Karpas-422 (cell line): ENCODE measurements at places on chromosomes 11 and 22.

DNA sequence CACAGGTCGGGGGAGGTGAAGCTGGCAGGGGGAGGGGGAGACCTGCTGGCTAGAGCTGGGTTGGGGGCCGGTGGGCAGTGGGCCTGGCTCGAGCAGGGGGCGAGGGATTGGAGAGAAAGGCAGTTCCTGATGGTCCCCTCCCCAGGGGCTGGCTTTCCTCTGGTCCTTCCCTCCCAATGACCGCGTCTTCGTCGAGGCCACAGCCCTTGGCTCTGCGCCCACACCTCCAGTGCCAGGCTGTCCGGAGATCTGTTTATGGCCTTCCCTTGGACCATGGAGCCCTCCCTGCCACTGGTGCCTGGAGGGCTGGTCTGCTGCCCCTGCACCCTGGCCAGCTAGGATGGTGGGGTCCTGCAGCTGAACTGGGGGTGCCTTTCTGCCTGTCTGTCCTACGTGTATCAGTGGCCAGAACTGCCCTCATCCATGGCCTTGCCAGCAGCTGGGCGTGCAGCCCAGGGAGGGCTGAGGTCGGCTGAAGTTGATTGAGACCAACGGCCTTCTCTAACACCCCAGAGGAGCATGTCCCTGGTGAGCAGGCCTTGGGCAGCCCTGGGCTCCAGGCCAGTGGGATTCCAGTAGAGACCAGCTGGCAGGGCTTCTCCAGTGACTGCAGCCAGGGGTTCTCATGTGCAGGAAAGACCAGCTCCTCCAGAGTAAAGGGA lies 12.3 kb downstream of the TANGO2 start:
- no peak for DNase-seq

- no peak for DNase-seq
Observed at GRCh38 chr11:32034680-32035079, 56.2 kb upstream of the RCN1 start.

DNA sequence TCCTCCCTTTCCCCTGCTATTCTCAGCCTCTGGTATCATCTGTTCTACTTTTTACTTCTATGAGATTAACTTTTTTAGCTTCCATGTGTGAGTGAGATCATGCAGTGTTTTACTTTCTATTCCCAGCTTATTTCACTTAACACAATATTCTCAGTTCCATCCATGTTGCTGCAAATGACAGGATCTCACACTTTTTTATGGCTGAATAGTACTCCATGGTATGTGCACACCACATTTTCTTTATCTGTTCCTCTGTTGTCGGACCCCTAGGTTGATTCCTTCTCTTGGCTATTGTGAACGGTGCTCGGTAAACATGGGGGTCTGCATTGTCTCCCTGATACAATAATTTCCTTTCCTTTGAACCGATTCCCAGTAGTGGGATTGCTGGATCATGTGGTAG lies 81.0 kb upstream of the RAB1B start:
- DNase-seq = no peak

DNA sequence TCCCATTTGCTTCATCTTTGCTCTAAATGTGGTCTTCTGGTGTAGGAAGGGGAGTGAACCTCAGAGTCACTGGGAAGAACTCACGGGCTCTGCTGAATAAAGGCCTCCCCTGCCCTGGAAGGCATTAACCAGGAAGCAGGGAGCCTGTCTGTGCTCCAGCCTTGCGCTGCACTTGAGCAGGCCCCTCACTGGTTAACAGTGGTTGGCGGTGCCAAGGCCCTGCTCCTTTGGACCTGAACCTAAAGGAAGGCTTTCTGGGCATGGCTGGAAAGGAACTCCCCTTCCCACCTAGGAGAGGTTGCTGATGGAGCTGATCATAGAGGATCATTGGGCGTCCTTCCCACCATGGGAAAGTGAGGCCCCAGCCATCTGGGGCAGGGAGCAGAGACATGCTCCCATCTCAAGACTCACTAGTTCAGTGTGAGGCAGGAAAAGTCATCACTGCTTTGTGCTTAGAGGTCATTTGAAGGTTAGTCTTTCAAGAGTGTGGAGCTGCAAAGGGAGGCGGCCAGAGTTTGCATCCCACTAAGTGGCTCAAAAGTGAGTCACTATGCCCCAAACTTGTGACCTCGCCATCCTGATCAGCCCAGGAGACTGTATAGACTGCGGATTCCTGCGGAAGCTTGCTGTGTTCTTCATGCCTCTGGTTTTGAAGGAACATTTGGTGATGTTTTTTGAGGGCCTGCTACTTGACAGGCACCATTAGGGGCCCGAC lies 50.4 kb downstream of the DBX1 start:
- no peak for DNase-seq

DNA sequence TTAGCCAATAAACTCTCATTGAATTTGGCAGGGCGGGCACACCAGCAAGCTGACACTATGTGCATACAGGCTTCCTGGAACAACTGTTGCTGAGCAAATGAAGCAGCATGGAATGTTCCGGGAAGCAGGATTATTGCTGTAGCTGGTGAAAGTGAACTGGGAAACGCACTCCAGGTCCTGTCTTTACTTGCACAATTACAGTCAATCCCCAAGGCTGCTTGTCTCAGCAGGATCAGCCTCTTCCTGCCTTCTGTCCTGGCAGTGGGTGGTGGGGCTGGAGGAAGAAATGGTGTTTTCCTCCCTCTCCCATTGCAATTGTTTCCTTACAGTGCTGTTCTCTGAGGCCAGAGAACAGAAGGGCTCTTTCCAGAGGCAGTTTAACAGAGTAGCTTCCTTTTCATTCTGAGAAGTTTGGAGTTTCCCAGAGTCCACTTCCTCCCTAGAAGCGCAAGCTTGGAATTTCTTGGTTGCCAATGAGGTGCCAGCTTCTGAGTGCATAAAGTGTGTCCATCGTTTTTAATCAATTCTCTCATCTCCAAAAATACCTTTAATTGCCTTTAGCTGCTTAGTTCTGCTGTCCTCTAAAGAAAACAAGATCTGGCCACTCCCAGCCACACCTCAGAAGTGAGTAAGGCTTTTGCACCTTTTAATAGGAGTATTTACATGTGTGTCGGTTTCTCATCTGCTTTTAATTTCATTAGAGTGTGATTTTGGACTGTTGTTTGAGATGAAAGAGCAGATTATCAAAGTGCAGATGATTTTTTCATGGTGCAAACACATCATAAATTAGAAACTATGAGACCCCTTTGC lies 19.9 kb downstream of the CD44 start:
- no peak for DNase-seq

GRCh38 chr11:95522874-95523273 lies 266.7 kb downstream of the FAM76B start:
- no peak for DNase-seq

DNA sequence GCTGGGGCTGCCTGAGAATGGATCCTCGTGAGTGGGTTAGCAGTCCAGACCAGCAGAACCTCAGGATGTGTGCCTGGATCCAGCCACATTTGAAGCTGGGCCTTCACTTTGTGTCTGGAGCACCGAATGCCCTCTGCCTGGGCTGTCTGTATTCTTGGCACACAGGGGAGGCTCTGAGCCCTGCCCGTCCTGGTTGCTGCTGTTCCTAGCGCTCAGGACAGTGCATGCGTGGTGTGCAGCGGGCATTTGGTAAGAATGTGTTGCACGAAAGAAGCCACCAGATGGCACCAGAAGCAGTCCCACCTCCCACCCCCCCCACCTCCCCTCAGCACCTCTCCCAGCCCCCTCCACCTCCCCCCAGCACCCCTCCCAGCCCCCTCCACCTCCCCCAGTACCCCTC lies 4.1 kb upstream of the MAPK11 start:
- DNase-seq = peak; percentile 84

DNA sequence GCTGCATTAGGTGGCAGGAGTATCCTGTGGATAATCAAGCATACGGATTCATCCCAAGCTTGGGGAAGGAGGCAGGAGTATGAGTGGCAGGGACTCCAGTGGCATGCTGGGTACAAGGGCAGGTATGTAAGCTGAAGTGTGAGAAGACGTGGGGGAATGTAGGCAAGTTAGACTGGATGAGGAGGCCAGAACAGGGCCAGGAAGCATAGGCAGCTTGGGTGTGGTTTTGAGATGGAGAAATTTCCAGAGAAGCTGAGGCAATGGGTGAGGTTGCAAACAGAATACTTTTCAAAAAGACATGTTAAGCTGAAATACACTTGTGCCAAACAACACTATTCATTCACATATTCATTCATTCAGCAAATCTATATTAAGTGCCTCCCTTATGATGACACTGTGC lies 43.1 kb upstream of the AMOTL1 start:
- no peak for DNase-seq

- no peak for DNase-seq
Observed at GRCh38 chr22:45877651-45878050, 99.3 kb downstream of the WNT7B start.

DNA sequence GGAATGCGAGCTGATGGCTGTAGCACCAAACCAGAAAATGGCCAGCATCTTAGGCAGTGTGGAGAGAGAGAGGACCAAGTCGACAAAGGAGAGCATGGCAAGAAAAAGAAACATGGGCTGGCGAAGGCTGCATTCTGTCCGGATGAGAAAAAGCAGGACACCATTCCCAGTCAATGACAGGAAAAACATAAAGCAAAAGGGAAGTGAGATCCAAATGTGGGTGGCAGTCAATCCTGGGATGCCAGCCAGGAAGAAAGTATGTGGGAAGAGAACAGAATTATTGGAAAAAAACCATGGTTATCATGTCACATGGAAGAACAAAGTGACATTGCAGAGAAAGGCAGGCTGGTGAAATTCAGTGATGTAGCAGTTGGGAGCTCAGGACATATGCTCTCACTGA lies 36.9 kb upstream of the OR56A1 start:
- DNase-seq = no peak

DNA sequence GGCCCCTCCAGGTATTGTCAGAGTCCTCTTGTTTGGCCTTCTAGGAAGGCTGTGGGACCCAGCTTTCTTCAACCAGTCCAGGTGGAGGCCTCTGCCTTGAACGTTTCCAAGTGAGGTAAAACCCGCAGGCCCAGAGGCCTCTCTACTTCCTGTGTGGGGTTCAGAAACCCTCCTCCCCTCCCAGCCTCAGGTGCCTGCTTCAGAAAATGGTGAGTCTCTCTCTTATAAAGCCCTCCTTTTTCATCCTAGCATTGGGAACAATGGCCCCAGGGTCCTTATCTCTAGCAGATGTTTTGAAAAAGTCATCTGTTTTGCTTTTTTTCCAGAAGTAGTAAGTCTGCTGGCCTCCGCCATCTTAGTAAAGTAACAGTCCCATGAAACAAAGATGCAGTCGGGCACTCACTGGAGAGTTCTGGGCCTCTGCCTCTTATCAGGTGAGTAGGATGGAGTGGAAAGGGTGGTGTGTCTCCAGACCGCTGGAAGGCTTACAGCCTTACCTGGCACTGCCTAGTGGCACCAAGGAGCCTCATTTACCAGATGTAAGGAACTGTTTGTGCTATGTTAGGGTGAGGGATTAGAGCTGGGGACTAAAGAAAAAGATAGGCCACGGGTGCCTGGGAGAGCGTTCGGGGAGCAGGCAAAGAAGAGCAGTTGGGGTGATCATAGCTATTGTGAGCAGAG lies at the start of gene CD3E:
Gene CD3E (plus strand): TSS at position 163 of the 681 bp plus-strand sequence. CDS start 223 bp downstream, at position 386.
- DNase-seq = no peak

DNA sequence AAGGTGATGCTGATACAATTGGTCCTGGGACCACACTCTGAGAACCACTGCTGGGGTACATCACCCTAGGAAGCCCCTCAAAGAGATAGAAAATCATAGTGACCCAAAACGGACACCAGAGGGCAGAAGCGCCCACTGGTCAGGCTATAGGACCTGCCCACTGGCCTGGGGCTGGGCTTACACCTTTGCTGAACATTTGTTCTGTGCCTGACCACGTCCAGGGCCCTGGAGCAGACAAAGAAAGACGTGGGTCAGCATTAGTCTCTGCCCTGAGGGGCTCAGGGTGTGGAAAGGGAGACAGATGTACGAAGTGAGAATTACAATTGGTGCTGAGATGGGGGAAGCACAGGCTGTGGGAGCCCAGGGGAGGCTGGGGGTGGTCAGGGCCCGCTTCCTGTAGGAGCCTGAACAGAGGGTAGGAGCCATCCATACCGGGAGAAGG lies 14.4 kb upstream of the SERPINH1 start:
- DNase-seq = peak; percentile 65

DNA sequence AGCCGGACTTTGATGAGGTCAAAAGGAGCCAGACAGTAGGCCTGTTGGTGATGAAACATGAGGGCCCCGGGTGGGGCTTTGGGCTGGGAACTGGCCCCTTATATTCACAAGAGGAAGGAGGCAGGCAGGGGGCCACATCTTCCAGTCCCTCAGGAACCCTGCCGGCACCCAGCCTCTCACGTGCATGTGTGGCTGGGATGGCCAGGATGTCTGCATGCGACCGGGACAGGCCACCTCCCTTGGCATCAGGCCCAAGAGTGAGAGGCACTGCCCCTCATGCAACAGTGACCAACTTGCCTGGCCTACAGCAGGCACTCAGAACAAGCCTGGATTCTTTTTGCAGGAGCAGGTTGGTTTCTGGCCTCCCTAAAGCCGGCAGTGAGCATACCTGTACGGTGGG lies 5.4 kb downstream of the SLC25A45 start:
- DNase-seq = no peak

- DNase-seq = no peak
Observed at GRCh38 chr11:123330471-123330870, 99.6 kb upstream of the GRAMD1B start.

GRCh38 chr22:46002757-46003270 lies 25.9 kb upstream of the WNT7B start:
- DNase-seq = no peak

- peak; percentile 69 for DNase-seq
Observed at GRCh38 chr22:39528080-39528661, 4.4 kb downstream of the RPS19BP1 start.

DNA sequence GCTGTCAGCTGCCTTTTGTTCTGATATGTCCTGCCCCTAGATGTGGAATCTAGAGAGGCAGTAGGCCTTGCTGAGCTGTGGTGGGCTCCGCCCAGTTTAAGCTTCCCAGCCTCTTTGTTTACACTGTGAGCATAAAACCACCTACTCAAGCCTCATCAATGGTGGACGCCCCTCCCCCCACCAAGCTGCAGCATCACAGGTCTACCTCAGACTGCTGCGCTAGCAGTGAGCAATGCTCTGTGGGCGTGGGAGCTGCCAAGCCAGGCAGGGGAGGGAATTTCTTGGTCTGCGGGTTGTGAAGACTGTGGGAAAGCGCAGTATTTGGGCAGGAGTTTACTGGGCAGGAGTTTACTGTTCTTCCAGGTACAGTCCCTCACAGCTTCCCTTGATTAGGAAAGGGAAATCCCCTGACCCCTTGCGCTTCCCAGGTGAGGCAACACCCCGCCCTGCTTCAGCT lies 98.5 kb downstream of the SMCO4 start:
- DNase-seq = no peak

GRCh38 chr22:39519681-39520225 lies 609 bp upstream of the ATF4 start:
- peak; percentile 100 for DNase-seq

- DNase-seq = no peak
Observed at GRCh38 chr22:19167106-19167869, 11.2 kb downstream of the SLC25A1 start.

DNA sequence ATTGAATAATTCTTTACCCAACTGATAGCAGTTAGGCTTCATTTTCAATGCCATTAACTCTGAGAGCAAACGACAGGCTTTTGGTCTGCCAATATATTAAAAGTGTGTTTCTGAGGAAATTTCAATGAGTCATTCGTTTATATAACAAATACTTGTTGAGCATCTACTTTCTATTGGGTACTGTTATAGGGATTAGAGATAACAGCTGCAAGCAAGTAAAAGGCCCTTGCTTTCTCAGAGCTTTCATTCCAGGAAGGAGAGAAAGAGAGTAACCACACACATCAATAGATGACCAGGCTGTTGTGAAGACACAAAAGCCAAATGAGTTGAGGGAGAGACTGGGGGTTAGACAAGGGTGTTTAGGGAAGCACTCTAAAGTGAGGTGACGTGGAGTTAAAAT lies 35.7 kb downstream of the CD44 start:
- DNase-seq = no peak
